ENCODE measurements at places on chromosomes 5 and 9. TPM values are rescaled to one million over a fixed set of nuclear protein-coding genes. Genes with fewer than 3 reads are reported as not detected.
A peak's percentile ranks its signal among the peaks of the same experiment; 100 is the strongest.

DNA sequence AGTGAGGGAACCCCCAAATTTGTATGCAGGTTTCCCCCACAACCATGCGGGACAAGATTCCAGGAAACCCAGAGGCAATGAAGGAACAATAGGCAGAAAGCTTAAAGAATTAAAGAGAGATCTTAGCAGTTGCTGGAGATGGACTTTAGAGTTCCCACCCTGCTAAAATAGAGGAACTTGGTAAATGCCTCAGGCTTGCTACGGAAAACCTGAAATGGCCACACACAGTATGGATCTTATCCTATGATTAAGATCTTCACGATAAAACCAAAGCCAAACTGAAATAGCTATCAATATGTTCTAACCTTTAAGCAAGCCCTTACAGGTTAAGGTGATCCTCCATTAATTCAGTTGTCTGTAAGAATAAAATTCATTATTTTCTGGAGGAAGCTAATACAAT, 148.3 kb downstream of the RANBP17 start:
- H3K27ac ChIP-seq, result no peak overlapping the region
- H3K27me3 ChIP-seq, result no peaks in the 10 kb centered on the region
- no peak overlapping the region for H3K4me3 ChIP-seq
- no peaks in the 10 kb centered on the region for H3K4me1 ChIP-seq
- DNase-seq, result no peak

DNA sequence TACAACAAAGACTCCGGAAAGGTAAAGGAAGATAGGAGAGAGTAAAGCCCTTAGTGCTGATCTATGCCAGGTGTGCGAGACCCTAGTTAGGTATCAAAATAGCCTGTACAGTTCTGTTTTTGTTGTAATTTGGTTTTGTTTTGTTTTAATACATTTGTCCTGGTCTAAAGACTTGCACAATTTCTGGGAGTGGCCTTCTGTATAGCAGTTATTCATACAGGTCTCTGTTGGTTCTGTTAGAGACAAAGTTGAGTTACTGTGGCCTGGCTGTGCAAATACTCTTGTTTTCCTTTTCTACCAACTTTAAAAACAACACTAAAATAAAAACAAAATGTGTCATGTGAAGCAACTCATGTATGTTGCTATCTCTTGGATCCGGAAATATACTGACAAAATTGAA, 163.6 kb downstream of the COMMD10 start:
- no peak overlapping the region for H3K27ac ChIP-seq
- no peak overlapping the region for H3K4me3 ChIP-seq
- H3K27me3 ChIP-seq, result no peaks in the 10 kb centered on the region
- no peaks in the 10 kb centered on the region for H3K4me1 ChIP-seq

DNA sequence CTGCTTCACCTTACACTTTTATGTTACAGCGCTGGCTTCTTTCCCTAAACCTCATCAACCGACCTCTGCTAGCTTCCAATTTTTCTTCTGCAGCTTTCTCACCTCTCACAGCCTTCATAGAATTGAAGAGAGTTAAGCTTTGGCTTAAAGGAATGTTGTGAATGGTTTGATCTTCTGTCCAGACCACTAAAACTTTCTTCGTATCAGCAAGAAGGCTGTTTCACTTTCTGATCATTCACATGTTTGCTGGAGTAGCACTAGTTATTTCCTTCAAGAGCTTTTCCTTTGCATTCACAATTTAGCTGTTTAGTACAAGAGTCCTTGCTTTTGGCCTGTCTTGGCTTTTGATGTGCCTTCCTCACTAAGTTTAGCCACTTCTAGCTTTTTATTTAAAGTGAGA, 49.5 kb downstream of the NR3C1 start:
- H3K4me1 ChIP-seq, result peaks cover 51% of the 10 kb centered on the region
- no peak for DNase-seq
- no peak overlapping the region for H3K4me3 ChIP-seq
- H3K27ac ChIP-seq, result peak overlapping the region; percentile 65
- no peaks in the 10 kb centered on the region for H3K27me3 ChIP-seq

DNA sequence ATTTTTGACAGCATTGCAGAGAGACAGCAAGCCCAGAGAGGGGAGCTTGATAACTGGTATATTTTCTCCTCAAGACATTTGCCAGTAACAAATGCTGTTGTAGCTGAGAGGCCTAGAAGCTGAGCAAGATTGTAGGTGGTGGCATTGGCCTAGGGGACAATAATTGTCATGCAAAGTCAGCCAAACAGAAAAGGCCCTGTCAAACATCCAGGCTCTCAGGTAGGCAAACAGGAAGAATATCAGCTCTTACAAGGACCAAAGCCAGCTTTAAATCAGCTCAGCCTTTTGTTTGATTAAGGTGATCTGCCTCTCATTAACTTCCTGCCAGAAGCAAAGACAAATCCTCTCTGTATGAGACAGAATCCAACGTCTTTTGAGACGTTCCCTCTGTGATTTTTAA, 29.7 kb upstream of the BARX1 start:
- H3K4me3 ChIP-seq, result no peak overlapping the region
- DNase-seq, result no peak
- H3K27me3 ChIP-seq, result no peaks in the 10 kb centered on the region
- H3K4me1 ChIP-seq, result no peaks in the 10 kb centered on the region
- H3K36me3 ChIP-seq, result no peaks in the 10 kb centered on the region
- no peak overlapping the region for H3K27ac ChIP-seq

GRCh38 chr5:141931694-141932093, 8.0 kb downstream of the DELE1 start:
- H3K27me3 ChIP-seq, result no peaks in the 10 kb centered on the region
- no peak overlapping the region for H3K27ac ChIP-seq
- H3K4me3 ChIP-seq, result no peak overlapping the region
- no peak for DNase-seq

PDZD2 gene
- 11.4 TPM for total RNA-seq

DNA sequence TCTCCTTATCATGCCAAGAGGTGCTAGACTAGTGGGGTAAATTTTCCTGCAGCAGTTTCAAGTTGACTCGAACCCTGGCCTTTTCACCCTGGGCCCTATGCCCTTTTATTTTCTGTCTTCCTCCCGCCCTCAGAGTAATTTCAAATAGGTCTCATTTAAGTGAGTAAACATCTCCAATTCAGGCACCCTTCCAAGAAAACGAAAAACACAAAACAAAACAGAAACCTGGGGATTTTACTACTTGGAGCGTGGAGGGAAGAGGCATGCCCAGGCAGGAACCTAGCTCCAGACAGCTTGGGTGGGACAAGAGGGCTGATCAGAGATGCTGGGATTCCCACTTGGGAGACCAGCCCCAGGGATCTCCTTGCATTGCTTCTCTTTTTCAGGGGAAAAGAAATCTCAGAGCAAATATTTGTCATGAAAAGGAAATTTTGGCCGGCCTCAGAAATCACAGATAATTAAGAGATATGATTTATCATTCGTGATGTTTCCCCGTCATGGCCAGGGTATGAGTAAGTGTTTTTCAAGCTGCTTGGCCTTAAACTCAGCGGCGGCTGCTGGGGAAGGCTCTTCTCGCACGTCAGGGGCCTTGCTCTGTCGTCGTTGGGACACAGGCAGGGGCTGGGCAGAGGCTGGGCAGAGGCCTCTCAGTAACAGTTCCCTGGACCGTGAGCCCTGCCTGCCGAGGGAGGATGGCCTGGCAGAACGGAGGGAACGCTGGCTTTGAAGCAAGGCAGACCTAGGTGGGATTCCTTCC, 248.6 kb upstream of the KLF4 start:
- H3K4me3 ChIP-seq, result no peak overlapping the region
- peak; percentile 87 for DNase-seq
- H3K27me3 ChIP-seq, result no peaks in the 10 kb centered on the region
- H3K36me3 ChIP-seq, result no peaks in the 10 kb centered on the region

LECT2 gene
- total RNA-seq, result not detected

PHF19 gene
- 32.7 TPM for total RNA-seq

DNA sequence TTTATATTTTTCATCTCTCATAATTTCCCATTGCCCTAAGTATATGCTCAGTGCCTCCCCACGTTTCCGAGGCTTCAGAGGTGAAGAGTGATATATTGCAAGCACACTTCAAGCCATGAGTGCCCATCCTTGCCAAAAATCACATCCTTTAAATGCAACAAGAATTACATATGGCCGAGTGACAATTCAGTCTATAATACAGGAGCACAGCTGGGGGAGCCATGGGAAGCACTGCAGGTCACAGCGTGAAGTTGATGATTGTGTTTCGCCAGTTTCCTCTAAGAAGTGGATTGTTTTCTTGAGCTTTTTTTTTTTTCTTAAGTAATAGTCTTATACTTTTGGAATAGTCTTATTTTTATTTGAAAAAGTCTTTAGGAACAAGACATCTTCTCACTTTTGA, 61.1 kb downstream of the MTRR start:
- H3K27me3 ChIP-seq, result no peaks in the 10 kb centered on the region
- DNase-seq, result no peak
- H3K27ac ChIP-seq, result no peak overlapping the region
- no peaks in the 10 kb centered on the region for H3K4me1 ChIP-seq
- H3K4me3 ChIP-seq, result no peak overlapping the region

DNA sequence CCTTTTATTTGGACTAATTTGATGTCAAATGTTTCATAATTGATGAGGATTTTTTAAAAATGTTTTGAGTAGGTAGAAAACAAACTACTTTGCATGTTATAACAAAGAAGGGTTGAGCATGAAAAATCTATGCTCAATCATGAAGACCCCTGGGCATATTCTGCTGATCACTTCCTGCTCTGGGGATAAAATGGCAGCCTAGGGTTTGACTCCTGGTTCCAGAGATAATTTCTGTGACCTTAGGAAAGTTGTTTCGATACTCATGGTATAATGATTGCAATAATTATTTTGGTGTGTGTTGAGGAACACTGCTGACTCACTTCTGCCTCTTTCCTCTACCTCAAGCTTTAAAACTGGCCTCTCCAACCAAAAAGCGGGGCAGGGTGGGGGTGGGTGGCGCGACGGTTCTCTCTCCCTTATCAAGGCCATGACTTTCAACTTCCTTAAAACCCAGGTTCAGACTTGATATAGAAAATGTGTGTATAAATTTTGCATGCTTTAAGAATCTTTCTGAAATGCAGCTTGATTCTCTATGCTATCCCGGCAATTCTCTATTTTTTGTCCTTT, 6.0 kb upstream of the PIP5K1B start:
- H3K4me1 ChIP-seq, result no peaks in the 10 kb centered on the region
- H3K27me3 ChIP-seq, result no peaks in the 10 kb centered on the region
- no peak overlapping the region for H3K27ac ChIP-seq
- H3K4me3 ChIP-seq, result no peak overlapping the region
- no peaks in the 10 kb centered on the region for H3K36me3 ChIP-seq

LHX3 gene
- not detected for total RNA-seq

PLPPR1 gene
- total RNA-seq, result 0.16 TPM

GRCh38 chr5:126056851-126057622, 366.2 kb upstream of the GRAMD2B start:
- DNase-seq, result no peak
- no peaks in the 10 kb centered on the region for H3K4me1 ChIP-seq
- no peaks in the 10 kb centered on the region for H3K27me3 ChIP-seq
- H3K4me3 ChIP-seq, result no peak overlapping the region
- no peaks in the 10 kb centered on the region for H3K36me3 ChIP-seq
- no peak overlapping the region for H3K27ac ChIP-seq

- H3K27me3 ChIP-seq, result no peaks in the 10 kb centered on the region
- peak; percentile 87 for DNase-seq
- no peak overlapping the region for H3K4me3 ChIP-seq
- H3K36me3 ChIP-seq, result no peaks in the 10 kb centered on the region
- H3K27ac ChIP-seq, result peak overlapping the region; percentile 18
Measured at GRCh38 chr9:91131433-91131839, 230.3 kb downstream of the AUH start.

- no peaks in the 10 kb centered on the region for H3K36me3 ChIP-seq
- no peaks in the 10 kb centered on the region for H3K27me3 ChIP-seq
Measured at GRCh38 chr9:131214286-131214856, 61.9 kb downstream of the FAM78A start.

TBC1D2 gene
- 5.7 TPM for total RNA-seq

All from sigmoid colon (tissue), 7 donors.